ENCODE measurements at places on chromosomes 5 and 9.

DNA sequence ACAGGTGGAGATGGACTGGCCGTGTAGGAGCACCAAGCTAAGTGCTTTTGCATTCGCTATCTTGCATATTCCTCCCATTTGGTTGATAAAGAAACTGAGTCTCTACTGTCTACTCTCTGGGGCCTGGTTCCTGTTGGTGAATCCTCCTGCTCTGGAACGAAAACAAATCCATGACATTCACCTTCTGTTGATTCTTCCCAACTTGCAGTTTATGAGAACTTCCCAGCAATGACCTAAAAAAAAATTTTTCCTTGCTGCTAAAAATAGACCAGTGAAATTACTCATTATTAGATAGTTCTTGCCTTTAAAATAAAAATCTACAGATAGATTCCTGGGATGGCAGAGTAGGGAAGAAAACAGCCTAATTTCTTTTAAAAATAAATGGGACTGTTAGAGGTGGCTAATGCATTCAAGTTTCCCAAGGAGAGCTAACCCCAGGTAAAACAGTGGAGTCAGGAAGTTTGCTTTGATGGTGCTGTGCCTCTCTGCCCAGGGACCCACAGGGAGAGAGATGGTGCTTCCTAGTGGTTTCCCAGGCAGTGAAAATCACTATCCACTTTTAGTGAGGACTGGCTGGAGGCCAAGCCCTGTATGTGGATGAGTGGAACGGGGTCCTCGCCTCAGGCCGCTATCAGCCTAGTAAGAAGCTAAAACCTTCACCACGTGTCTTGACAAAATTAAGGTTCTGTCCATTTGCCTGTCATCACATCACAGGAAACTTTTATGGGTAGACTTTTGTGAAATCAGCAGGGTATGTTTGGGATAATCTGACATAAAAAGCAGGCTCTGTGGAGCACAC is 68.4 kb upstream of the NR3C1 start:
- DNase-seq: no peak

- no peak for DNase-seq
Measured at GRCh38 chr9:120324996-120325642, 254.8 kb downstream of the CDK5RAP2 start.

- DNase-seq: no peak
Measured at GRCh38 chr5:102313912-102314311, 17.8 kb upstream of the SLCO4C1 start.

DNA sequence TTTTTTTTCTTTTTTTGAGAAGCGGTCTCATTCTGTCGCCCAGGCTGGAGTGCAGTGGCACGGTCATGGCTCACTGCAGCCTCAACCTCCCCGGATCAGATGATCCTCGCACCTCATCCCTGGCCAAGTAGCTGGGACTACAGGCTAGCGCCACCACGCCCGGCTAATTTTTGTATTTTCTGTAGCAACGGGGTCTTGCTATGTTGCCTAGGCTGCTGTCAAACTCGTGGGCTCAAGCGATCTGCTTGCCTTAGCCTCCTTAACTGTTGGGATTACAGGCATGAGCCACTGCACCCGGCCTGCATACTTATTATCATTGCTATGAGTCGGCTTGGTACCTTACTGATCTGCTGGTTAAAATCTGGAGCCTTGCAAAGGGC is 790 bp upstream of the IARS1 start:
- DNase-seq: peak; percentile 71

GRCh38 chr5:170143091-170143490 is 37.4 kb downstream of the FOXI1 start:
- no peak for DNase-seq

- no peak for DNase-seq
Measured at GRCh38 chr5:61334868-61335615, 3.0 kb downstream of the ZSWIM6 start.

DNA sequence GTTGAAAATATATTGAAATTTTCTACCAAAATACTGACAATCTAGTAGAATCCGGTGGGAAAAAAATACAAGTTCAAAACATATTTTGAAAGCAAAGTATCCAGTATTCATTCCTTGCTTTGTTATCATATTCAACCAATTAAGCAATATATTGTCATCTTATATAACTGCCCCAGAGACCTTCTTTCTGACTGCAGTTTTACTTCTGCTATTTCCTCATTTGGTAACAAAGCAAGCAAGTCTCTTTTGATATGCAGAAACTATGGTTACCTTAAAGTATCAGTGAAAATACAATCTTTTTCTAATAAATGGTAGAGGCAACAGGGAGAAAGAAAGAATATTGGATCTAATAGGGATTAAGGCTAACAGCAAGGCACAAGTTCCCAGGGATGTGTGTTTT is 663.7 kb upstream of the MEF2C start:
- no peak for DNase-seq

- DNase-seq: no peak
Measured at GRCh38 chr5:63554191-63554590, 408.1 kb downstream of the HTR1A start.

GRCh38 chr9:76891279-76891678 is 14.6 kb downstream of the PRUNE2 start:
- no peak for DNase-seq

- DNase-seq: peak; percentile 53
Measured at GRCh38 chr5:179914032-179914755, 6.5 kb upstream of the TBC1D9B start.

DNA sequence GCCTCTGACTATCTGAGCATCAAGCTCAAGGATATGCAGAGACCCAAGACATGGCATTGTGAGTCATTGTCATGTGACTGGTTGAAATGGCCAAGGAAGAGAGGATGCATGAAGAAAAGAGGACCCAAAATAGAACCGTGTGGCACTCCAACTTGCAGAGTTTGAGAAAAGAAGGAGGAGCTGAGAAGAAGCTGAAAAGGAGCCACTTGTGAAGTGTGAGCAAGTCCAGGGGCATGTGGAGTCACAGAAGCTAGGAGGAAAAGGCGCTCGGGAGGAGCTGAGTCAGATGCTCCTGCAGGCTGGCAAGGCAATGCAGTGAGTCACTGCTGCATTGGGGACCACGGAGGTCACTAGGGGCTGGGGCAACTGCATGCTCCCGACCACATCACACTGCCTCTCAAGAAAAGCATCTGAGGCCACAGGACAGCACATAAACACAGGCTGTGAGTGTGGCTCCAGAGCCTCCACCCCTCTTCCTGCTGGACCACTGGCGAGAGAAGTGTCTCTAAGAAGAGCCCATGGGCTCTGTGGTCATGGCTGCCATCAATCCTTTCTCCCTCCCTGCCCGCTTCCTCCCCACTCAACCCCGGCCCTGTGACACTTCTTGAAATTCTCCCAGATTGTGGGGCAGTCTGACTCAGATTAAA is 197.6 kb downstream of the DRD1 start:
- DNase-seq: no peak

Data from activated CD8-positive, alpha-beta memory T cell treated with anti-CD3 and anti-CD28 coated beads for 24 hours (primary cell).